ENCODE measurements at places on chromosomes 2 and 18. TPM values are rescaled to one million over a fixed set of nuclear protein-coding genes. Genes with fewer than 3 reads are reported as not detected.

Gene FIGN
- total RNA-seq: 5.0 TPM

Gene HNMT
- 174 TPM for total RNA-seq

GRCh38 chr2:227932001-227932400, 60.6 kb downstream of the DAW1 start:
- H3K4me1 ChIP-seq: no peaks in the 10 kb centered on the region
- no peaks in the 10 kb centered on the region for H3K27me3 ChIP-seq
- DNase-seq: no peak
- no peak overlapping the region for H3K27ac ChIP-seq
- no peaks in the 10 kb centered on the region for H3K36me3 ChIP-seq

GRCh38 chr2:69054431-69054830, 41.5 kb downstream of the ANTXR1 start:
- no peaks in the 10 kb centered on the region for H3K4me1 ChIP-seq
- no peaks in the 10 kb centered on the region for H3K27me3 ChIP-seq
- peak overlapping the region; percentile 34 for H3K27ac ChIP-seq
- H3K4me3 ChIP-seq: no peak overlapping the region

Gene CD207
- not detected for total RNA-seq

DNA sequence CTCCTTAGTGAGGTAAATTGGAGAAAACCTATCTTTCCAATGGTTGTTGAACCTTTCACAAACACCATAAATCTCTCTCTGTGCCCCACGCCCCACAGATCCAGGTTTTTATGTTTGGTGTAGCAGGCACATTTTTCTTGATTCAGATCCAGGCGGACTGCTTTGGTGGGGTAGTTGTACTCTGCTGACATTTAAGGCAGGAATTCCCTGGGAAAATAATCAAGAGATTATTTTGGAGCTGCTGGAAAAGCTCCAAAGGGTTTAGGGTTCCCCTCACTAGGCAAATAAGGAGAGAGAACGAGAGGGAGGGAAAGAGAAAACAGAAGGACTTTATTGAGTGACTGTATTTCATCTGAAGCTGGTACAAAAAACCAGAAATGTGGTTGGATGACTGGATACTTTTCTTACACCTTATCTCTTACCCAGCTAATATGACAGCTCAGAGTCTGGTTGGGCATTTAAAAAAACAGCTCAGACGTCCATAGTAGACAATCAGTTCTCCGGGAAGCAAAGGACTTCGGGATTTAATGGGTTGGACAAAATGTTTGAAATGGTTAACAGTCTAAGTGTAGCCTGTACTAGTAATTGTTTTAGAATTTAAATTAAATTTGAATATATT, 3.6 kb upstream of the AQP4 start:
- H3K27ac ChIP-seq: no peak overlapping the region
- no peak for DNase-seq
- H3K27me3 ChIP-seq: no peaks in the 10 kb centered on the region
- no peak overlapping the region for H3K4me3 ChIP-seq
- no peaks in the 10 kb centered on the region for H3K36me3 ChIP-seq

- H3K27ac ChIP-seq: no peak overlapping the region
- no peaks in the 10 kb centered on the region for H3K27me3 ChIP-seq
- DNase-seq: no peak
- H3K4me1 ChIP-seq: no peaks in the 10 kb centered on the region
- no peak overlapping the region for H3K4me3 ChIP-seq
- H3K36me3 ChIP-seq: no peaks in the 10 kb centered on the region
Observed at GRCh38 chr2:26655611-26656195, 14.5 kb upstream of the CIB4 start.

All from breast epithelium (tissue), 4 donors.